ENCODE measurements at places on chromosomes 1 and 21.

DNA sequence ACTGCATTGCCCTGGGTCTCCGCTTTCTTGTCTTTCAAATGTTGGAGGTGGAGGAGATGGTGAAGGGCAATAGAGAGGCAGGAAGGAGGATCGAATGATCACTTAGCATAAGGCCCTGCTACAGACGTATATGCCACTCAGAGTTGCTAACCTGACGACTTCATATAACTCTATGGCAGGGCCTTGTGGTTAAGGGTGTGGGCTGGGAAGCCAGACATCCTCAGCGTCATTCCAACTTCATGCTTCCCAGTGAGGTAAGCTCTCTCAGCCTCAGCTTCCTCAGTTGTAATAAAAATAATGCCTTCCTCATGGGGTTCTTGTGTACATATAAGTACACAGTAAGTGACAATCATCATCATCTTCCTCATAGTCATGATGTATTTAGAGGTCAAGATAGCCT is 54.6 kb downstream of the CASQ2 start:
- no peak for DNase-seq

DNA sequence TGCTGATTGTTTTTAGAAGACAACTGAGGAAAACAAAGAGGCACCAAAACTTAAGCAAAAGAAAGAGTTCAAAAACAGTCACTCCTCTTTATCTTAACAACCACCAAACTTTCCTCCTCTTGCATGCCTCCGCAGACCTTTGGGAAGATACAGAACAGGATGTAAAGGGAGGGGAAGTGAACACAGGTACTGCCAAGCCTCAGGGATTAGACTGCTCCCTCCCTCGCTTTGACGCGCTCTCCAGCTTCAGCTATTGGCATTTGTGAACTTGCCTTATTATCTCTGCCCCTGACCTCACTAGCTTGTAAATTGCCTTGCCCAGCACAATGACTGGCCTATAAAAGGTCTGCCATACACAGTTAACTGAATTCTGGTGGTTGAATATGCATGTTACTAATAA is 4.8 kb upstream of the SRP9 start:
- no peak for DNase-seq

- peak; percentile 39 for DNase-seq
These were observed 613 bp downstream of the ZFYVE9 start for GRCh38 chr1:52142220-52143183.

DNA sequence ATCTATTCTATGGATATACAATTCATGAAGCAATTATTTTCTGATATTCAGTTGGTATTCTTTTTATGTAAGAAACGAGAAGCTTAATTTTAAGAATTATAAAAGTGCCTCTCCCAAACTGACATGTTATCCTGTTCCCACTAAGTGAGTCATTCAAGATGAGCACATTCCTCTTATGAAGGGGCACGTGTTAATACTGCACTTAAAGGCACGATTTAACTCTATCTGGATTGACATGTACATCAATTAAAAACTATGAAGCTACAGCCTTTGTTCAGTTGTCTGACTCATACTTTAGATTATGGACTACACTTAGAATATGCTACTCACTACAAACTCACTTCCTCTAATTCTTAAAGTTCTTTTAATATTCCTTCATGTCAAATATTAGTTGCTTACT is 111.6 kb downstream of the CYYR1 start:
- DNase-seq, result no peak

DNA sequence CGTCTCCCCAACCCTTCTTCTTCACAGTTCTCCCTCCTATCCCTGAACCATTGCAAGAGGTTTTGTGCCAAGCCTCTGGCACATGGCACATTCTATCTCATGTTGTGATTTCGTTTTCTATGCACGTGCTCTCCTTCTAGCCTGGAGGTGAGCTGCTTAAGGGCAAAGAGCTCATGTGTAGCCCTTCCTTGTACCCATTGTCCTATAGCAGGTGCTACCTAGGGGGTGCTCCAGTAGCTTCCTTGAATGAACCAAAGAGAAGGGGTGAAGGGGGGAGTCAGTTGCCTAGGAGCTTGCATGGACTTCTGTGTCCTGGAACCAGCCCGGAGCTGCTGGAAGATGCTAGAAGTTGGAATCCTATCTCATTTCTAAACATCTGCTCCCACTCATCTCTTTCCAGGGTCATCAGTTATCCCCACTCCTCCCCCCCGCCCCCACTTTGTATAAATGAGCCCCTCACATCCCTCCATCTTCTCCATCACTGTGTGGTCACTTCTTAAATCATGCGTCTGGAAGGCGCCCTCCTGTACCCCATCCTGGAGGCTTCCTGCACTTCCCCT is 535 bp upstream of the DISC1 start:
- DNase-seq, result no peak

GRCh38 chr1:234844479-234845031 is 234.6 kb upstream of the IRF2BP2 start:
- DNase-seq, result peak; percentile 44

DNA sequence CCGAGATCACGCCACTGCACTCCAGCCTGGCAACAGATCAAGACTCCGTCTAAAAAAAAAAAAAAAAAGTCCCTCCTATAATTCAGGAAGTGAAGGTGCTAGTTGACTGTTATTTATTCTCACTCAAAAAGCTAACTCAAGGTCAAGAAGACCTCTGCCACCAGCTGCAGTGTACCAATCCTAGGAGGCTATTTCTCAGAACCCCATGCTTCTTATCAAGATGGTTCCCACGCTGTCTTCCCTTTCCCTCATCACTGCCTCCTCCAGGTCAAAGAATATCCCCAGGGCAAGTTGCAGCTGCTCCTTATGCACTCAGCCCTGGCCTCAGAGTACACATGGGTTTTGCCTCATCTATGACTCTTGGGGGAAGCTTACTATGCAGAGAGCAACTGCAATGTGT is 53.6 kb downstream of the RERE start:
- DNase-seq, result no peak

GRCh38 chr21:28393279-28393678 is 599.4 kb downstream of the LTN1 start:
- no peak for DNase-seq

GRCh38 chr1:220221269-220221668 is 51.0 kb downstream of the RAB3GAP2 start:
- DNase-seq, result no peak

DNA sequence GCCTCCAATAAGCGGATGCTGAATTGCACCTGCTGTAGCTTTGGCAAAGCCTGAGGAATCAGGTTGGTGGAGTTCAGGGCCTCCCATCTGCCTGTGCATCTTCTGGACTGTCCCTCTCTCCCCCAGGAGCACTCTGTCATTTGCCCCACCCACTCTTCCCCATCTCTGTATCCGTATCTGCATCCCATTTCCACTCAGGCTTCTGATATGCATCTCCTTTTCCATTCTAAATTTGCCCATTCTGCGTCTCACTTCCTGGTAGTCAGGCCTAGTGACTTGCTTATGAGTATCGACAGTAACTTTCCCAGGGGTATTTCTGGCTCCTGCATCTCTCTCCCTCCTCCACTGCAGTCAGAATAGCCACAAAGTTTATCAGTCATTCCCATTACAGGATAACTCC is 15.6 kb downstream of the MR1 start:
- no peak for DNase-seq

- DNase-seq, result peak; percentile 21
These were observed 60.5 kb downstream of the ERI3 start for GRCh38 chr1:44294588-44295007.
